ENCODE measurements at places on chromosomes 12 and 14.
A peak's percentile ranks its signal among the peaks of the same experiment; 100 is the strongest.

DNA sequence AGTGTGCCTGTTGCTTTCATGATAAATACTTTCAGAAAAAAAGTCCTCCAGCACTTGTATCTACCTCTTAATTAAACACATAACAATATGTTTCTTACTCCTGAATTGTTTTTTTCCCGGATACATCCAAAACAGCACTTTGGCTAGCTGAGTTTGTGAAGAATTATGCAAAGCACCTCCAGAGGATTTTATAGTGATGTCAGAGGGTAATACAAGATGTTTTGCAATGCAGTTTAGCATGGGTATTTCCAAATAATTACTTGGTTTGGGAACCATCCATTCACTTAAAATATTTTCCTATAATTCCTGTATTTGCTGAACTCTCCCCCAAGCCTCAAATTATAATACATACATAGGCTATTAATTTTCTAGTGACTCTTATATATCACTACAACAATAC lies 37.7 kb upstream of the DBX2 start:
- DNase-seq, result no peak

- no peak for DNase-seq
Measured at GRCh38 chr14:95765051-95765450, 51.1 kb upstream of the TCL1A start.

GRCh38 chr14:53570411-53571387 lies 385.9 kb downstream of the BMP4 start:
- DNase-seq, result no peak

DNA sequence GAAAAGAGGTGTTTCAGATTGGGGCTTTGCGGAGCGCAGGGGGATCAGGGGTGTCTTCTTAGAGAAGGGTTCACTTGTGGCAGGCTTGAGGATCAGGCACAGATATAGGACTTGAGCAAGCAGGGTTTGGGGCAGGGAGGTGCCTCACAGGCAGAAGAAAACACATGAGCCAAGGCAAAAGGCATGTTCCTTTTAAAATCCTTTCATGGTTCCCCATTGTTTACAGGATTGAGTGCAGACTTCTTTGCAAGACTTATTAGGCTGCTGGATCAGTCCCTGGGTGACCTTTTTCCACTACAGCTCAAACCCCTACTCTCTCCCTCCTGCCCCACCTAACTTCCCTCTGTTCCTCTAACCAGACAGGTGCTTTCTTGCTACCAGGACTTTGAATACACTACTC lies 19.7 kb downstream of the HSPB8 start:
- DNase-seq, result no peak

GRCh38 chr14:46571970-46572369 lies 79.6 kb downstream of the RPL10L start:
- peak; percentile 90 for DNase-seq

DNA sequence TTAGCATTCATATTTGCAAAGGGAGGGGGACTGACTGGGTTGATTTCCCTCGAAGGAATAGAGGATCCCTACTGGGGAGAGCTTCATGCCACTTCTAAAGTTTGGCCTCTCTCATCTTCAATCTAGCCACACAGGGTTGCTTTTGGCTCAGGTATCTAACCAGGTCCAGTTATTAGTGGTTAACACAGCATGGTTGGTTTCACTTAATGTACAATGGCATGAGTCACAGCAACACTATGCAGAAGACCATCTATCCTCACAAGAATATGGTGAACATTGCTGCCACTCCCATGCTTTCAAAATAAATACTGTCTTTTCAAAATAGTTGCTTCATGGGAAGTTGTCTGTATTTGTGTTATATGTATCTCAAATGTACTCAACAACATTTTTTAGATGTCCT lies 6.6 kb upstream of the RAB3IP start:
- peak; percentile 8 for DNase-seq

GRCh38 chr12:116735951-116736599 lies 1.8 kb downstream of the SPRING1 start:
- DNase-seq, result no peak

GRCh38 chr12:100656856-100657255 lies 83.4 kb downstream of the GAS2L3 start:
- DNase-seq, result no peak

DNA sequence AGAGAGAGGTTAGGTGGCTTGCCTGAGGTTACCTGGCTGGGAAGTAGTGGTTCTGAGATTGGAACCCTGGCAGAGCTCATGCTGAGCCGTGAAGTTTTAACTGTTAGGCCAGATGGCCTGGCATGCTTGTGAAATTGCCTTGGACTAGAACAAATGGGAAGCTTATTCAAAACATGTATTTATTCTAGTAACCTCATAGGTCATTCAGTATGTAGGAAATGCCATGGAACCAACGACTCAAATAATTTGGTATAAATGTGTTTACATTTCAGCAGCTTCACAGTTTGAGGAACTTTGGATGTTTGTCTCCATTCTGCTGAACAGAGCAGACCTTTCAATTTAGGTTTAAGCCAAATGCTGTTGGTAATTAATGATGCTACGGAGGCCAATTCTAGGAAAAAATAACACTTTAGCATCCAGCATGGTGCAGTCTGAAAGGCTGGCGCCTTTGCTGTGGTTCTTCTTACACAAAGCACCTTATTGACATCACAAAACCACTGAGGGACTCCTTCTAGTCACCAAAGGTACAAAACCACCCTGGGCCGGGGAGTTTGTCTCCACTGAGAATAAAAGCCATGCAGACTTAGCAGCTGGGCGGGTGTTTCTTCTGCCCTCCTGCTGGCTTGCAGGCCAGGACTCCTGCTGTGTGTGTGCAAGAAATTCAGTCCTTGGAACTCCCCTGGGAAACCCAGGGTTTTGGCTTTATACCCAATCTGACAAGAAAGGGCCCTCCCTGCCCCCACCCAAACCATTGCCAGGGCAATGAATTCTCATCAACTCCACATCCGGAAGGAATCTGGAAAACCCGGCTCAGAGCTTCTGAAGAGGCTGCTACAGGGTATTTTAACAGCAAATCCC lies 64.2 kb downstream of the ELK3 start:
- DNase-seq, result peak; percentile 77

- DNase-seq, result no peak
Measured at GRCh38 chr12:47412601-47413236, 293.1 kb downstream of the RPAP3 start.

GRCh38 chr14:49553106-49553505 lies 33.1 kb downstream of the RPS29 start:
- no peak for DNase-seq

DNA sequence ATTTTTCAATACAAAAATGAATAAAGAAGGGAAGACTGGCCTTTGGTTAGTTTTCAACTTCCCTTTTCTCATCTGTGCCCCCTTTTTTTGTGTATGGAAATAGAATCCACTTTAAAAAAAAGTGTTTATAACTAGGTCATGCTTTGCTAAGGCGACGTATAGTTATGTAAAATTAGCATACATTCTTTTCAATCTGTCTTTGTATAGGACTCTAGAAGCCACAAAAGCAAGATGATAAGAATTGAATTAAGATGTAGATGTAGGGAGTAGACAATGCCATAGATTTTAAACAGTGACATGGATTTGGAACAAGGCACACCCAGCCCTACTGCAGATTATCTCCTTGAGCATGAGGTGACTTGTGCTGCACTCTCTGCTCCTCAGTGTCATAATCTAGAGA lies 354.3 kb downstream of the TMTC2 start:
- no peak for DNase-seq
